ENCODE measurements at places on chromosomes 3 and 15. TPM values are rescaled to one million over a fixed set of nuclear protein-coding genes. Genes with fewer than 3 reads are reported as not detected.

TGM4 gene
- not detected for total RNA-seq

GHRL gene
- 2.2 TPM for total RNA-seq

CPLX3 gene
- total RNA-seq: not detected

PLIN1 gene
- 0.89 TPM for total RNA-seq

RASL12 gene
- 17.5 TPM for total RNA-seq

ERC2 gene
- total RNA-seq: 4.2 TPM

SLC26A6 gene
- total RNA-seq: 31.1 TPM

PARP3 gene
- 25.4 TPM for total RNA-seq

SCG5 gene
- total RNA-seq: 2.6 TPM

All from mucosa of gallbladder (tissue), 1 donor.